DND-41 (cell line): ENCODE measurements at places on chromosomes 16 and 17.

GRCh38 chr16:81121474-81121990 lies 25.3 kb upstream of the GCSH start:
- DNase-seq, result no peak

GRCh38 chr17:77666881-77667395 lies 291.6 kb upstream of the TNRC6C start:
- peak; percentile 86 for DNase-seq

GRCh38 chr16:84049403-84050060 lies 6.9 kb upstream of the SLC38A8 start:
- DNase-seq, result no peak

GRCh38 chr17:39536468-39536867 lies 71.3 kb downstream of the NEUROD2 start:
- DNase-seq, result no peak

- no peak for DNase-seq
These were observed 2.7 kb upstream of the CORO1A start for GRCh38 chr16:30180741-30181140.

DNA sequence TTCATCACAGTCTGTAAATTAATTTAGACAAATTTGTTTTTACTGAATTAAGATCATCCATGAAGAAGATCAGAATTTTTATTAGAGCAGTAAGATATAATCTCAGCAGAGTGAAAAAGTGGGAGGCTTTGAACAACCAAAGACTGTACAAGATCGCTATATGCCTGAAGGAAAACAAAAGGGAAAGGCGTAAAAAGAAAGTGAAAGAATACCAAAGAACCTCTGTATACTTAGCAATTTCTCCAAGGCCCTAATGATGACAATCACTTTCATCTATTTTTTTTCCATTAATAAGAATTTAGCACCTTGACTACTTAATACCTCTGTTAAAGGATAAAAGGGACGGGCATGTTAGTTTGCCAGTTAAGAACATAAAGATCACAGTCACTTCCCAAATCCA lies 38.6 kb upstream of the ABCA10 start:
- no peak for DNase-seq

DNA sequence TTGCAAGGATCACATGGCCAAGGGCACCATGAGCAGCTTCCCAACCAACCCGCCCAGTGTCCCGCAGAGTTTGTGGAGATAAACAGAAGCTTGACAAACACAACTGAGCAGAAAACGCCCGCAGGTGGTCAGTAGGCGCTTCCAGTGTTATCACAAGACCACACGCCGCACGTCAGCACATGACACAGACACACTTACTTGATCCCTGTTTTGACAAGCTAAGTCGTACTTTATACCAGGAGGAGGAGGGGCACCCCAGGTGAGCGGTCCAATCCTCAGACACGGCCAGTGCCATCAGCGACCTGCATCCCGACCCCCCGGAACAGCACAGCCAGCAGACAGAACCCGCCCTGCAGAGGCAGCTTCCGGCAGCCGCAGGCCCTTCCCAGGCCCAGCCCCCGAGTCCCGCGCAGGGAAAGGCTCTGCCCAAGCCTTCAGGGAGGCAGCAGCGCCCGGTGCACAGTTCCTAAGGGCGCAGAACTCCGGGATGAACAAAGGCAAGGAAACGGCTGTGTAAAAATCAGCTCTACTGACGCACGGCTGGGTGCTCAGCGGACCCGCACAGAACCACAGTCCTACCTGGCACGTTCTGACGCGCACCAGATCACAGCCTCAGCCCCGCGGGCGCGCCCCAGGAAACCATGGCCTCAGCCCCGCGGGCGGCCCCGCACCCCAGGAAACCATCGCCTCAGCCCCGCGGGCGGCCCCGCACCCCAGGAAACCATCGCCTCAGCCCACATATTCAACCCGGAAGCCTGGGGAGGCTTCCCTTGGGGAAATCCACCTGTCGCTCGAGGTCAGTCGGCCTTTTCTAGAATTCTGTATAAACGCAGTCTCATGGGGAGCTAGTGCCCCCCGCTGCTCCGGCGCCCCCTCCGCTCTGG lies 27.8 kb downstream of the AXIN1 start:
- peak; percentile 31 for DNase-seq

DNA sequence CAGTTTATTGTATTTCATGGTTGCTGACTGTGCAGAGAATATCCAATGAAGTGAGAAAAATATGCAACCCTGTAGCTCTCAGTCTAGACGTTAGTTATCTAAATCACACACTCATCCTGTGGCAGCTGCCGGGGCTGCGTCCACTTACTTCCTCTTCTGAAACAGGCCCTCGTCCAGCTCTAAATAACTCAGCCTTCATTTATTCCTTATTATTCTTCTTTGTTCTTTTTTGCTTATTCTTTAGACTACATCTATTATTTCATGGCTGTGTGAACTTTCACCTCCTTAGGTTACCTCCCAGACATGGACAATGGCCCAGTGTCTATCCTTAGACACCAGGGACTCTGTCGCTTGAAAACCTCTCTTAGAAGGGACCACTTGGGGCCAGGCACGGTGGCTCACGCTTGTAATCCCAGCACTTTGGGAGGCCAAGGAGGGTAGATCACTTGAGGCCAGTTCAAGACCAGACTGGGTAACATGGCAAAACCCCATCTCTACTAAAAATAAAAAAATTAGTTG lies 3.4 kb upstream of the THUMPD1 start:
- no peak for DNase-seq

DNA sequence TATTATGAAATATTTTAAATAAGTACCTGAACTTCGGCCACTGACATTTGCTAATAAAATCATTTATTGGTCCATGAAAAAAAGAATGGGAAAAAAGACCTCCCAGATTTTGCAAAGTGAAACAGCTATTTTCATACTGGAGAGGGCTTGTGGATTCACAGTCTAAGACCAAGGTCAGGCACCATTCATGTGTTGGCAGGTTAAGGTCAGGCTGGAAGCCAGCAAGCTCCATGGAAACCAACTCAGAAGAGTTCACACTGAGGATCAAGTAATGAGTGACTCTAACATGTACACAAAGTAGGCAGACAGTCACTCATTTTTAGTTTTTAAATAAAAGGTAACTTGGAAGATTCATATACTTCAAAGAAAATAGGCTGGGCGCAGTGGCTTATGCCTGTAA lies 3.4 kb downstream of the DNAJA2 start:
- DNase-seq, result no peak

GRCh38 chr16:72221630-72222024 lies 49.7 kb upstream of the PMFBP1 start:
- DNase-seq, result no peak

DNA sequence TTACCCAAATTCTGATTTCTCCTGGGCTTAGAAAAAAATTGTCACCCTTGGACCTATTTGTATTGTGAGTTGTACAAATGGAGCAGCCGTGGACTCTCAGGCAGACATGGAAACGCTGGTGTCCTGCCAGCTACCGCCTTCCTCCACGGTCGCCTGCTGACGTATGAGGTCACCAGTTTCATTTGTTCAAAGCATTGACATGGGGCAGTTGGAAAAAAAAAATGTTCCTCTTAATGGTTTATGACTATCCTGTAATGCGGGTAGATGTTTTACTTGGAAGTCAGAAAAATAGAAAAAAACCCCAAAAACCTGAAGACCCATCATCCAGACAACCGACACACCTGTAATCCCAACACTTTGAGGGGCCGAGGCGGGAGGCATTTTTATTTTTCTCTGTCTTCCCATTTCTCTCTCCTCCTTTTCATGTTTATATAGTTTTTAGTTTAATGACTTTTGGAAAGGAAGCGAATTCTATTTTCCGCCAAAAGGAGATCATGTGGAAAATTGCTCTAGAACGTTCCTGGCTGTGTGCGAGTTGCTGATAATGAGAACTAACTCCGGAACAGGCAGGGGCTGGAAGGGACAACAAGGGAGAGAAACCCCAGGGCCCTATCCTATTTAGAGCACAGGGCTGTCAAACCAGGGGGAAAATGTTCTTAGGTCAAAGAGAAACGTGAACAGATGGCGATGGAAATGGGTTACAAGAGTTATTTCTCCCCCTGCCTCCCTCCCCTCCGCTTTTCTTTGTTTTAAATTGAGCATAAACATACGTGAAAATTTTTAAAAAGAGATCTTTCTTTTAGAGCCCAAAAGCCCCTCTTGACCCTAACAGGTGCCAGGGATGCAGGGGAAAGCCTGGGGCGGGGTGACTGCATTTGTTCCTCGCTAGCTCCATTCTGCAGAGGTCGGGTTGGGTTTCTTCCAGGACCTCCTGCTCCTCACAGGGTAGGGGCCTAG lies 13.7 kb downstream of the DNAH17 start:
- DNase-seq, result no peak

- no peak for DNase-seq
These were observed 5.6 kb upstream of the HSBP1 start for GRCh38 chr16:83802135-83802534.

DNA sequence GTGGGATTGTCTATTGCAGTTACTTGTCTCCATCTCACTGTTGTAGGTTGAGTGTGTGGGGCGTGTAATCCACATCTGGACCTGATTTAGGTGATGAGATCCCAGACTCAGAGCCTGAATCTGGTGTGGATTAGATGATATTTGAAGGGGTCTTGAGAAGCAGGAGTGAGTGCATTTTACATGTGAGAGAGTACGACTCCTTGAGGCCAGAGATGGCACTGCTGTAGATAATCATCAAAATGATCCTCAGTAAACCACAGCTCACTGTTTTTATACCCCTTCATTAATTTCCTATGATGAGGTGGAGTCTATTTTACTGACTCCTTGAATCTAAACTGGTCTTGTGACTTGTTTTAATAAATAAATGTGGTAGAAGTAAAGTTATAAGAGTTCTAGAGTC lies 732.5 kb downstream of the KCNJ2 start:
- no peak for DNase-seq

- DNase-seq, result no peak
These were observed 6.2 kb downstream of the ITGAE start for GRCh38 chr17:3794557-3795389.

DNA sequence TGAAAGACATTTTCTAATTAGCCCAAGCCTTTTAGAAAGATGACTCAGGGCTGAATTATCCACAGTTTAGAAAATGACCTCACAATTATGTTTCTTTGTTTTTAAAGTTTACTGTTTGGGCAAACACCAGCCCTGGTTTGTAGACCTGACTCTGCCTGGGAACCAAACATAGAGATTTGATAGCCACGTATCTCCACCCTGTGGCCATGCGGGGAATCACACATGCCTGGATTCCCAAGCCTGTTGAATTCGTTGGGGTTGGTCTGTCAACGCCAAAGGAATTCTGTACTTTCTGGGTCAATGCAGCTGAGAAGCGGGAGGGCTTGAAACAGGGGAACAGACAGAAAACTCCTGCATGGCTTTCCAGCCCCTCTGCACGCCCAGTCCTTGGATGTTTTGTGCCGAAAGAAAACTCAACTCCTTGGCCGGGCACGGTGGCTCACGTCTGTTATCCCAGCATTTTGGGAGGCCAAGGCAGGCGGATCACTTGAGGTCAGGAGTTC lies 26.9 kb downstream of the CD300A start:
- DNase-seq, result peak; percentile 72

DNA sequence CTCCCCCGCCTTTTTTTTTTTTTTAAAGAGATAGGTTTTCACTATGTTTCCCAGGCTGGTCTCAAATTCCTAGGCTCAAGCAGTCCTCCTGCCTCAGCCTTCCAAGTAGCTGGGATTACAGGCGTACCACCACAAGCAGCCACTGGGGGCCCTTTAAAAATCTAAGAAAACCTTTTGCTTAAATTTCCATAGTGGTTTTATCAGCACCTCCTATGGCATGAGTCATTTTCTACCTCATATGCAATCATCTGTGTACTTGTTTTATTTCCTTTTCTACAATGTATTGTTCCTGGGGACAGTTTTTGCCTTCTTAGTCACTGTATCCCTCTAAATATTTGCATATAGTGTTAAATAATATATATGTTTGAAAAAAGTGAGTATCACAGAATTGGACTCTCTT lies 29.2 kb downstream of the GNA13 start:
- DNase-seq, result peak; percentile 45

- DNase-seq, result no peak
These were observed 5.6 kb downstream of the KIAA0513 start for GRCh38 chr16:85033171-85033570.

DNA sequence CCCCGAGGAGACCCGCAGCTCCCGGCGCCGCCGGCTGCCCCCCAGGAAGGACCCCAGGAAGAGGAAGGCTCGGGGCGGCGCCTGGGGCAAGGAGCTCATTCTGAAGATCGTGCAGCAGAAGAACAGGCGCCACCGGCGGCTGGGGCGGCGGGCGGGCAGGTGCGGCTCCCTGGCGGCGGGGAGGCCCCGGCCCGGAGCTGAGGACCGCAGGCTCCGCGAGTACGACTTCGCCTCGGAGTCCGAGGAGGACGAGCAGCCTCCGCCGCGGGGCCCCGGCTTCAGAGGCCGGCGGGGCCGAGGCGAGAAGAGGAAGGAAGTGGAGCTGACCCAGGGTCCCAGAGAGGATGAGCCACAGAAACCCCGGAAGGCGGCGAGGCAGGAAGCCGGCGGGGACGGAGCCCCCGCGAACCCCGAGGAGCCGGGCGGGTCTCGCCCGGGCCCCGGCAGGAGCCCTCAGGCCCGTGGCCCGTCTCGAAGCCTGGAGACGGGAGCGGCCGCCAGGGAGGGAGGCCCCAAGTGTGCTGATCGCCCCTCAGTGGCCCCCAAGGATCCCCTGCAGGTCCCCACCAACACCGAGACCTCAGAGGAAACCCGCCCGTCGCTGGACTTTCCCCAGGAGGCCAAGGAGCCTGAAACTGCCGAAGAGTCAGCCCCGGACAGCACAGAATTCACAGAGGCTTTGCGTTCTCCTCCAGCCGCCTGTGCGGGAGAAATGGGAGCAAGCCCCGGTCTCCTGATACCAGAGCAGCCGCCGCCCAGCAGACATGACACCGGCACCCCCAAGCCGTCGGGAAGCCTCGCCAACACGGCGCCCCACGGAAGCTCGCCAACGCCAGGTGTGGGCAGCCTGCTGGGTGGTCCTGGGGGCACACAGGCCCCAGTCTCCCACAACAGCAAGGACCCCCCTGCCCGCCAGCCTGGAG lies 22.3 kb upstream of the ZFPM1 start:
- DNase-seq, result peak; percentile 41

- DNase-seq, result no peak
These were observed 772 bp upstream of the SAMD14 start for GRCh38 chr17:50130559-50131305.

- no peak for DNase-seq
These were observed 191.7 kb upstream of the RBFOX1 start for GRCh38 chr16:7140899-7141298.

DNA sequence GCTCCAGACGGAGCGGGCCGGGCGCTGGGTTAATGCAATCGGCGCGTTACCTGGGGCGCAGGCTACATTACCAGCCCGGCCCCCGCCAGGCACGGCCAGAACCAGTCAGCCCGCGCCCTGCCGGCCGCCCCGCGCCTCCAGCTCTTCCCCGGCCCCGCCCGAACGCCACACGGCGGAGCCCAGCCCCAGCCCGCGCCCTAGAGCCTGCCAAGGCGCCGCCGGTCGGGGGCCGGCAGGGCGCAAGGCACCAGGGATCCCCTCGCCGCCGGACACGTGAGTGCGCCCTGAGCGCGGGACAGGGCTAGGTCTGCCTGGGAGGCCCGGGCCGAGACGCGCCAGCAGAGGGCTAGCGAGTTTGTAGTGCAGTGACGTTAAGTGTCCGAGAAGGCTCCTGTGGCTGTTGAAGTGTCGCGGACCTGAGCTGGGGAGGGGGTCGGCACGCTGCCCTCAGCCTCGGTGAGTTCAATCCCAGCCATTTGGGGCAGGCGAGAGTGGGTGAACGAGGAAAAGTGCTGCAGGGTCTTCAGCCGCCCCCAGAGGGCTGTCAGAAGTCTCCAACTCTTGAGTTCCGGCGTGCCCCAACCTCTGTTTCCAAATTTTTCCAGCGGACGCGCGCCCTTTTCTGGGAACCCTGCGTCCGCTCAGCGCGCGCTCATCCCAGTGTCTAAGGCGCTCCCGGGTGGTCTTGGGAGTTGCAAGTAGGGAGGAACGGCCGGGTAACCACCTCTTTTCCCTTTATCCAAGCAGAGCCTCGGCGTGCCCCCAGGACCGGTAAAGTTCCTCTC lies at the start of gene SLC6A2:
Gene SLC6A2 (plus strand): TSS at position 92 of the 785 bp plus-strand sequence. CDS start 707 bp downstream, outside the sequence.
- DNase-seq, result no peak
